ENCODE measurements at places on chromosomes 6 and 20.
A peak's percentile ranks its signal among the peaks of the same experiment; 100 is the strongest.

- no peak for DNase-seq
These were observed 280.5 kb upstream of the PRND start for GRCh38 chr20:4441191-4441590.

GRCh38 chr6:44115866-44116265 lies 11.4 kb downstream of the MRPL14 start:
- no peak for DNase-seq

DNA sequence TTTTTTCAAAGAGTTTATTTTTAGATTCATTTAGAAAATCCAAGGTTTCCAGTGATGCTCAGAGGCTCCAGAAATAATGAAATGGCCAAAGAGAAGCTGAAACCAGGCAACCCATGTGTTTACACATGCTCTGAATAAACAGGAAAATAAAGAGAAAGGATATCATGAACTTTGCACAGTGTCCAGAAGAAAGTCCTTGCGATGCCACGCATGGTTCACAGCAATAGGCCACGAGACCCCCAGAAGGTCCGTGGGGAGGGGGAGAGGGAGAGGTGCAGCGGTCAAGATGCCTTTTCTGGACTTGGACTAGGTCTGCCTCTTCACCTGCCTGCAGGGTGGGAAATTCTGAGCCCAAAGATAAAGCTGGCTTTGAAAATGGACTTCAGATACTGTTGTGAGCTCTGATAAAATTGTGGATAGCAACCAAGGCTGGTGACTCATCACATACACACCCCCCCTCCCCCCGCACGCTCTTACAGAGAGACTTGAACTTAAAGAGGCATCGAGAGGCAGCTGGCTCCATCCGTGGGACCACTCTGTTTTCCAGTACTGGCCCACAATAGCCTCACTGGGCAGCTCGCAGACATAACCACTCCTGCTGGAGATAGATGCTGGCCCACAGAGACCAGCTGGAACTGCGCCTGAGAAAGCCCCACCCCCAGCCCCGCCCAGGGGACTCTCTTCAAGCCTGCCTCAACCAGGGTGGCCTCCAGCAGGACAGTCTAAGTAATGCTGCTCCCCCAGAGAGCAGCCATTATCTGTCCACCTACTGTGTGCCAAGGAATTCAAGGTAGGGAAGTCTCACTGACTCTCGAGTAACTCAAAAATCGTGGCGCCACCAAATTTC lies 21.2 kb upstream of the NFATC2 start:
- DNase-seq: peak; percentile 85

DNA sequence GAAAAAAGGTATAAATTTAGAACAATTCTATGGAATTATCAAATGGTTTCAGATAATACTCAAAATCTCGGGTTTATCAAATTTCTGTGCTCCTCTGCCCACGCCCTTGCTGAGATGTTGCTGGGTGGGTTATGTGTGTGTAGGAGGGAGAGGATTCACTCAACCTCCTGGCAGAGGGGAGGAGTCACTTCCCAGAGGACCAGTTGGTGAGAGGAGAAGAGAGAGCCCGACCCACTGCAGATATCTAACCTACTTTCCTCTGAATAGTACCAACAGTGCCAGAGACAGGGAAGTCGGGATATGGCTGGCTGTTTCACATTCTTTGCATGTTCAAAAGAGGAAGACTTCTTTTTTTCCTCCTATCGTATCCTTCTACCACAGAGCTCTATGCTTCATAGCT lies 187.1 kb upstream of the MAN1A1 start:
- peak; percentile 14 for DNase-seq

GRCh38 chr6:8904754-8905153 lies 469.4 kb upstream of the SLC35B3 start:
- peak; percentile 41 for DNase-seq

GRCh38 chr6:41424370-41425058 lies 89.1 kb downstream of the NCR2 start:
- peak; percentile 90 for DNase-seq

- DNase-seq: no peak
These were observed 360.4 kb downstream of the ESR1 start for GRCh38 chr6:152167641-152168603.

- DNase-seq: peak; percentile 40
These were observed 172.1 kb upstream of the GGTLC1 start for GRCh38 chr20:24160563-24161281.
